ENCODE measurements at places on chromosomes 1 and 21. TPM values are rescaled to one million over a fixed set of nuclear protein-coding genes. Genes with fewer than 3 reads are reported as not detected.

The ITLN1 gene
- total RNA-seq: not detected

The NBPF1 gene
- 76.7 TPM for total RNA-seq

The TRIM33 gene
- 28.8 TPM for total RNA-seq

The RRP1 gene
- total RNA-seq: 76.4 TPM

The CSMD2 gene
- not detected for total RNA-seq
